ENCODE measurements at places on chromosomes 6 and 20.
A peak's percentile ranks its signal among the peaks of the same experiment; 100 is the strongest.

GRCh38 chr20:53655625-53656292 is 62.1 kb upstream of the ZNF217 start:
- DNase-seq, result no peak

DNA sequence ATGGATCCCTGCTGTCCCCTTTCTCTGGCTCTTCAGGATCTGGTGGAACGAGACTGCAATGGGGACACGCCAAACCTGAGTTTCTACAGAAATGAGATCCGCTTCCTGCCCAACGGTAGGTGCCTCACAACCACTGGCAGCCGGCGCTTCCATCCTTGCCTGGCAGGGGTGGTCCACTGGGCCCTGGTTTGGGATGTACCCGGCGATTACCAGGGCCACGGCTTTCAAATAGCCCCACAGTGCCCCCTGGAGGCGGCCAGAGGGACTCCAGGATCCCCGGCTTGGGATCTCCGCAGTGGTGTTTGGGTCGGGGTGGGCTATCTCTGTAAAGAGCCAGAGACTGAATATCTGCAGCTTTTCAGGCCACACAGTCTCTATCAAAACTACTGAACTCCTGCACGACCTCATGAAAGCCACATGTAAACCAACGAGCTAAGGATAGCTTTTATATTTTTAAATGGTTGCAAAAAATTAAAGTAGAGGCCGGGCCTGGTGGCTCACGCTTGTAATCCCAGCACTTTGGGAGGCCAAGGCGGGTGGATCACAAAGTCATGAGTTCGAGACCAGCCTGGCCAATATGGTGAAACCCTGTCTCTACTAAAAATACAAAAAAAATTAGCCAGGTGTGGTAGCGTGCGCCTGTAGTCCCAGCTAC is 3.7 kb downstream of the OGFR start:
- peak; percentile 43 for DNase-seq

DNA sequence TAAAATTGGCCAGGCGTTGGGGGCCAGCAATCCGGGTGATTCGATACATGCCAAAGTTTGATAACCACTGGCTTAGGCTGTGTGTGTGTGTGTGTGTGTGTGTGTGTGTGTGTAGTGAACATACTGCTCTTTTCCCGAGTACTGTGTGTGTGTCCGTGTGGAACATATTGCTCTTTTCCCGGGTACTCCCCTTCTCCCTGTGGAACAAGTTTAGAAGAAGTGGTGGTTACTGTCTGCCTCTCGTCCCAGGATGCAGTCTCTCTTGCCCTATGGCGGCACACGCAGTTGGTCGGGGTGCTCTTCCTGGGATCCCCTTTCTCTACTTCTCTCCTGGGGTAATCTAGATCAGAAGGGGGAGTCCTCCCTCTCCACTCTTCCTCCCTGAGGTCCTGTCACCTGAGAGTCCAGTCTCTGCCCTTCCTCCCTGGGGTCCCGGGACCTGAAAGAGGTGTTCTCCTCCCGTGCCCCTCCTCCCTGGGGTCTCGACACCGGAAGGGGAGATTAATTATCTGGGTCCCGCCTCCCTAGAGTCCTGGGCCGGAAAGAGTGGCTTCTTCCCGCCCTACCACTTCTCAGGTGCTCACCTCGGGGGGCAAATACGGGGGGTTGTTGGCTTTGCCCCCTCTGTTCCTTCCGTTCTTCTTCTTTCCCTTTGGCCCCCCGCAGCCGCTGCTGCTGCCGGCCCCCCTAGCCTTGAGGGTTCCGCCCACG is 516 bp downstream of the GTPBP2 start:
- DNase-seq, result peak; percentile 40

- DNase-seq, result no peak
These were observed 95.6 kb downstream of the UST start for GRCh38 chr6:148842296-148843019.

DNA sequence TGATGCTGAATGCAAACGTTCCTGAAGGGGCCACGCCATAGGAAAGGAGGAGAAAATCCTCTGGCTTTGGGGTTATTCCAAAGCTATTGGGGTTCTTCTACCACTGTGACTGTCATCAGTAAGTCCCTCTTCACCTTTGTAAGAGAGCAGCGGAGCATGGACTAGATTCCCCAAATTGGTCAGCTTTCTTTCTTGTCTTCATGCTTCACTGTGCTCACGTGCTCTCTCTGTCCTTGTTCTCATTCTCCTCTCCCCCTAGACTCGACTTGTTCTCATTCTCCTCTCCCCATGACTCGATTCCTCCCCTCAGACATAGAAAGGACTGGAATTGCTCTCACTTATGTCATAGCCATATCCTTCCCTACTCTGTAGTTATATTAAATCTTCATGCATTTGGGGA is 54.8 kb upstream of the ADGRG6 start:
- DNase-seq, result no peak

DNA sequence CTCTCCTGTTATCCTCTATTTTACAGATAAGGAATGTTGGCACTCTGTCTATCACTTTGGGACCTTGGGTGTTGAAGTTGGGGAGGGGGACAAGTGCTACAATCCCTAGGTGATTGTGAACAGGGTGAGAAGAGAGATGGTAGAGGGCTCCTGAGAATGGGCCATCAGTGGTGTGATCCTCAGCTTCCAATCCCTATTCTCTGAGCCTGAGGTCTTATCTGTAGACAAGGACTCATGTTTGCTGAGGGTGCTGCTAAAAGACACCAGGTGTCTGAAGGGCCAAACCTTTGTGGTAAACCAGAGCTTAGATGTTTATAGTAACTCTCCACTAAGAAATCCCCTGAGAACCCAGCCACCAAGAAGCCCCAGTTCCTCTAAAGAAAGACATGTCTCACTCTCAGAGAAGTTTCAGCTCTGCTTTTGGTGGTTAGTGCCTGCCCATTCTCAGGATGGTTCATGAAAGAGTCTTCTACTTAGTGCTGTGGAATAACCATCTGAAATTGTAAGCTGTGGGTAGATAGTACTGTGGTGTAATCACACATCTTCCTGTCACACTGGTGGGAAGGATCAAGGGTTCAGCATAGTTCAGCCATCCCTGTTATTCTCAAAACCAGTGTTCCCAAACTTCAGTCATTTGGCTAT is 58.2 kb upstream of the IL20RA start:
- DNase-seq, result no peak

- no peak for DNase-seq
These were observed 37.9 kb downstream of the SYNDIG1 start for GRCh38 chr20:24507182-24507853.

DNA sequence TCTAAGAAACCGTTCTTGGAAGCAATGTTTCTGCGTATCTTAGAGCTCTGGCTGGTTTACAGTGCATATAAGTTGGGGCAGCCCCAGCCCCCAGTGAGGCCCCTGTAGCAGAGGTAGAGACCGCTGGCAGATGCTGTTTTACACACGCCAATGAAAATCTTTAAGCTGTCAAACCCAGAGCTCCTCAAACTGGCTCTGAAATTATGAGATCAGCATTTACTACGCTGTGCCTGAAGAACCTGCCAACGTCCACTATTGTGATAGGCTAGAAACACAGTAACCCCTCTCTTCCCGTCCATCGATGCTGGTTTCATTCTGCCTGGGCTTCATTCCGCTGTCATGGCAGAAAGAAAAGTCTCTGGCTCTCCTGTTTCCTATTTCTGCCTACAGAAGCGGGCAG is 160.6 kb downstream of the SMOC2 start:
- DNase-seq, result no peak

DNA sequence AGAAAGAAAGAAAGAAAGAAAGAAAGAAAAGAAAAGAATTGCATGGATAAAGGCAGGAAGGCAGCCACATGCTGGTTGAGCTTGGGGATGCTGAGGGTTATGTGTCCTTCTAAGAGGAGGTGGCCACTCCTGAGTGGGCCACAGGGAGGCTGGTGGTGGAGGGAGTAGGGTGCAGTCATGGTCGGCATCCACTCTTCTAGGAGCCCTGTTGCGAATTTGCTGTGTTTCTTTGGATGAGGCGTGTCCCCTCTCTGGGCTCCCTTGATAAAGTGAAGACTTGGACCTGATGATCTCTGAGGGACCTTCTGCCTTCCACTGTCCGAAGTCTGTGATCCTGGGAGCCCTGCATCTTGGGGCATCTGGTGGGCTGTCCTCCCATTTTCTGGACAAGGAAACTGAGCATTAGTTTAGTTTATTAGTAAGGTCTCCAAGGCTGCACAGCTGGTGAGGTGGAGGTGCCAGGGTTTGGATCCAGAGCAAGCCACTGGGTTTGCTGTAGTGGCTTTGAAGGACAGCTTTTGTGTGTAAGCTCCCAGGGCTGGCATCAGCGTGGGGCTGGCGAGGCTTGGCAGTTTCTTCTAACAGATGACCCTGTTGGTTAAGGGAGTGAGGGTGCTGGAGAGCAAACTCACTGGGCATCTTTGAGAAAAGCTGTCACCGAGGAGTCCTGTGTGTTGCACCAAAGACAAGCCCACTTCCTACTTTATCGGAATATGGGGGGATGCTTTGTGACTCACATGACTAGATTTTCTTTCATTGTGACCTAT is 4.3 kb downstream of the DLGAP4 start:
- DNase-seq, result no peak

DNA sequence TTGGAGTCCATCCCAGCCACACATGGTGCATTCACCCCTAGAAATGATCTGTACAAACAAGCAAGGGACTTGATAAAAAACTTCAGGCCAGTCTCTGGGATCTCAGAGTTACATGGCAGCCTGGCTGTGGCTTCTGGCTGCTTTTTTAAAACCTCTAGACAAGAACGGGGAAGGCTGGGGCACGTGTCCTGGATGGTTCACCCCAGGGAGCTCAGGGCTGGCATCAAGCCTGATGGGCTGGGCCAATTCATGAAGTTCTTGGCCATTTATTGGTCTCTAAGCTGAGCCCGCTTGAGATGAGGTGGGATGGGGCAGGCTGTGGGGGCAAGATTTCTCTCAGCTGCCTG is 10.4 kb upstream of the ZFAND3 start:
- DNase-seq, result no peak

DNA sequence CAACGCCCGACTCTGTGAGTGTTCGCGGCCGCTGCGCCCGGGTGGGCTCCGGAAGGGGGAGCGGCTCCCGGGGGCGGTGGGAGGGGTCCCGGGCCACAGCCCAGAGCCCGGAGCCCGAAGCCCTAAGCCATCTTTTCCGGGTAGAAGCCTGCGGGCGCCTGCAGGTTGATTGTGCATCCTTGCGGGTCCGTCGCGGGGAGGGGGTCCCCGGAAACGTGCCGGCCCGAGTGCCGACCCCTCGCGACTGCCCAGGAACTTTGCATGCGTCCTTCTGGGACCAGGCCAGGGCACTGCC is 413 bp downstream of the PTPRA start:
- DNase-seq, result peak; percentile 16

DNA sequence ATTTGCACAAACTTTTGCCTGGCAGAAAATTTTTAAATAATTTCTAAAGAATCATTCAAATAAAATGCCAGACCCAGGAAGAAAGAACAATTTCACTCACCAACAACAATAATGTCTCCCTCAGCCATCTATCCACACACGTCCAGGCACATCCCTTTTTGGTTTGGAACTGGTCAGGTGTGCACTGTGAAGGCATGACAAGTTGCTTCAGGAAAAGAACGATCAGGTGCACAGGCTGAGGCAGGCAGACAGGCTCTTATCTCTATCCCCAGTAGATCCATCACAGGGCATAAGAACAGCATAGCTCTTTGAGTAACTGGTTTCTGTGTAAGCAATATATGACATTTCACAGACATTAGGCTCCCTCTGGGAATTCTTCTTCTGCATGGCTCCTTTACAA is 18.1 kb upstream of the NXT1 start:
- DNase-seq, result no peak

GRCh38 chr6:99096170-99096569 is 148.4 kb upstream of the FBXL4 start:
- DNase-seq, result no peak

DNA sequence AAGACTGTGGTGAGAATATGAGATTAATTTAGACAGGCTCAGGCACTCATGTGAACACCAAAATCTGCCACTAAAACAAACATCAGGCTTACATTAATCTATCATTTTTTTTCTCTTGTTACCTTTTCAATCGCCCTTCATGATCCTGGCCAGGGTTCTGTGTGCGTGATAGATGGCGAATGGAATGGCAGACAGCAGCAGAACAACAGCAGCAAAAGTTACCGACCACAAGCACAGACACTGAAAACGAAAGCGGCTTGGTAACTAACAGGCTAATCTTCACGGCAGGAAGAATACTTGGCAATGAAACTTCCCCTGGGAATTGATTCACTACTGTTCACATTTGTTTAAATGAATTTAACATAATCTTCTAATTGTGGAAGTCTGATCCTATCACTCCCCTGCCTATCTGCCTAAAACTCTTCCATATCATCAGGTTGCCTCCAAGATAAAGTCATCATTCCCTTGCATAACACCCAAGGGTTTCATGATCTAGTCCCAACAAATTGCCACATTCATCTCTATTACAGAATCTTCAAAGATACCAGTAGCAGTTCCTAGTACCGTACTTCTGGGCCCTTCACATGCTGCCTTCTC is 28.7 kb downstream of the PTPRK start:
- DNase-seq, result no peak

DNA sequence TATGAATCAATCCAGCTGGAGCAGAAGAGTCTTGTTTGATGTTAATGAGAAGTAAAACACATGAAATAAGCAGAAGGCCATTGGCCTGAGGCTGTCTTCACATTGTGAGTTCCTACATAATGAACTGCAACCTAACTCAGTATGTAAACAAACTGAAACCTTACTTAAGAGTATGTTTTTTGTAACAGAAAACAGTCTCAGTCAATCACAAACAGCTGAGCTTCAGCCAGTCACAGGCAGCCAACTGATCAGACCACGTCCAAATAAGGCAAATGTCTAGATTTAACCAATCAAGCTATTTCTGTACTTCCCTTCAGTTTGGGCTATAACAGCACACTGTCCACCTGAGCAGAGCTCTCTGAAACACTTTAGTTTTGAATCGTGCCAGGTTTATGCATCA is 234.7 kb downstream of the TRDN start:
- DNase-seq, result no peak

- no peak for DNase-seq
These were observed 102.7 kb upstream of the ID4 start for GRCh38 chr6:19734519-19734918.

GRCh38 chr6:21856844-21857243 is 263.3 kb downstream of the SOX4 start:
- DNase-seq, result no peak

DNA sequence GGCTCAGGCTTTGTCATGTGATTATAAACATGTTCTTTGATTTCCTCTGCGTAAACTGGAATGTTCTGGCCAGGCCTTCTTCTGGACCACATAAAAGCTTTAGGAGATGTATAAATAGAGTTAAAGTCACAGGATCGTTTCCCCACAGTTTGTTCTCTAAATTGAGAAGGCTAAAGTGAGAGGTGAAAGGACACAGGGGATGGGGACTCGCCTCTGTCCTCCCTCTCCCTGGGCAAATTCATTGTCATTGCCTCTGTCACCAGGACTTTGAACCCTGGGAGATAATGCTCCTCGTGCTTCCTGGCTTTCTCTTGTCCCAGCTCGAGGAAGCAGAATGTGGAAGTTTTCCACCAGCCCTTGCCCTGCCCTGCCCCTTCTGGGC is 20.3 kb upstream of the ZFAND3 start:
- DNase-seq, result no peak

- no peak for DNase-seq
These were observed 767 bp downstream of the AP5S1 start for GRCh38 chr20:3820901-3821727.

DNA sequence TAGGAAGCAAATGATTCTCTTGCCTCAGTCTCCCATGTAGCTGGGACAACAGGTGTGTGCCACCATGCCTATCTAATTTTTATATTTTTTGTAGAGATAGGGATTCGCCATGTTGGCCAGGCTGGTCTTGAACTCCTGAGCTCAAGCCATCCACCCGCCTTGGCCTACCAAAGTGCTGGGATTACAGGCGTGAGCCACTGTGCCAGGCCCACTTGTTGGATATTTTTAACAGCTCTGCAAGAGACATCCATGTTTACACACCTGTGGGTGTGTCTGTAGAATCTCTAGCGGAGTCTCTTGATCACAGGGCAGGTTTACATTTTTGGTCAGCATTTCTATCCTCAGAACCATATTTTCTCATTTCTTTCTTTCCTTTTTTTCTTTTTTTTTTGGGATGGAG is 53.1 kb upstream of the ZFP64 start:
- DNase-seq, result no peak

Measured in stimulated activated CD4-positive, alpha-beta T cell treated with anti-CD3 and anti-CD28 coated beads, TNF-alpha, amount 100 ng/mL, for 48 hours (primary cell).